ENCODE measurements at places on chromosomes 1 and 21. TPM values are rescaled to one million over a fixed set of nuclear protein-coding genes. Genes with fewer than 3 reads are reported as not detected.

Gene IL22RA1
- total RNA-seq = 0.11 TPM

Gene PBX1
- total RNA-seq = 49.5 TPM

Gene COL8A2
- total RNA-seq = 53.4 TPM

Gene FMO5
- 5.2 TPM for total RNA-seq

Gene MANEAL
- 0.76 TPM for total RNA-seq

Gene TINAGL1
- total RNA-seq = 31.8 TPM

Gene NBPF3
- 11.3 TPM for total RNA-seq

Gene RAB7B
- total RNA-seq = 19.9 TPM

Gene GPR157
- total RNA-seq = 3.7 TPM

Gene CREG1
- 128 TPM for total RNA-seq

Gene ATP1A4
- not detected for total RNA-seq

Gene OR2T11
- total RNA-seq = not detected

Gene BEND5
- total RNA-seq = 1.0 TPM

Gene CHIA
- not detected for total RNA-seq

Gene GBP6
- not detected for total RNA-seq

Gene KLHDC7A
- total RNA-seq = not detected

Gene ANKRD65
- 1.7 TPM for total RNA-seq

Gene MFSD2A
- total RNA-seq = 2.1 TPM

Gene NCF2
- 1.2 TPM for total RNA-seq

Gene FAM78B
- 0.32 TPM for total RNA-seq

Gene NOS1AP
- 0.97 TPM for total RNA-seq

Gene SPATA46
- not detected for total RNA-seq

Gene KRTAP12-2
- total RNA-seq = not detected

Gene GBP1
- 55.0 TPM for total RNA-seq

Gene IQGAP3
- 17.2 TPM for total RNA-seq

Gene GJC2
- 2.1 TPM for total RNA-seq

Gene LMX1A
- not detected for total RNA-seq

Gene SH2D1B
- total RNA-seq = not detected

Gene FCRL1
- not detected for total RNA-seq

Gene RGS8
- 0.78 TPM for total RNA-seq

Gene LRRC39
- 0.39 TPM for total RNA-seq

Gene APH1A
- total RNA-seq = 120 TPM

Measured in articular chondrocyte of knee joint (primary cell).